LNCaP clone FGC (cell line): ENCODE measurements at places on chromosomes 2 and 18.

- DNase-seq = no peak
These were observed 43.9 kb upstream of the B3GNT2 start for GRCh38 chr2:62152000-62152399.

- no peak for DNase-seq
These were observed 496.4 kb downstream of the TXNL1 start for GRCh38 chr18:56142001-56142400.

DNA sequence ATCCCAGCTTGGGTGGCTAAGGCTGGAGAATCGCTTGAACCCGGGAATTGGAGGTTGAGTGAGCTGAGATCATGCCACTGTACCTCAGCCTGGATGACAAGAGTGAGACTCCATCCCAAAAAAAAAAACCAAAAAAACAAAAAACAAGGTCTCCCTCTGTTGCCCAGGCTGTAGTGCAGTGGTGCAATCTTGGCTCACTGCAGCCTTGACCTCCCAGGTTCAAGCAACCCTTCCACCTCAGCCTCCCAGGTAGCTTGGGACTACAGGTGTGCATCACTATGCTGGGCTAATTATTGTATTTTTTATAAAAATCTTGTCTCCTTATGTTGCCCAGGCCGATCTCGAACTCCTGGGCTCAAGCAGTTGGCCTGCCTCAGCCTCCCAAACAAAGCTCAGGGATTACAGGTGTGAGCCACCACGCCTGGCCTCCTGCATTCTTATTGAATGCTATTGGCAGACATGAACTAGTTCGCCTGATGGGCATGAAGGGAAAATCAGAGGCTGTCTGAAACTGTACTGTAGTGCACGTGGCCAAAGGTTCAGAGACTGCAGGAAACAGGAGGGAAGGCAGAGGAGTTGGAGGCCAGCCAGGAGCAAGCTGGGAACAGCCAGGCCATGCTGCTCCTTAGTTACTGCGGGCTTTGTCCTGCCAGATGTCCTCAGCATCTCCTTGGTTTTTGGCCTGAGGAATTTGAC is 16.0 kb upstream of the ASXL2 start:
- DNase-seq = no peak

DNA sequence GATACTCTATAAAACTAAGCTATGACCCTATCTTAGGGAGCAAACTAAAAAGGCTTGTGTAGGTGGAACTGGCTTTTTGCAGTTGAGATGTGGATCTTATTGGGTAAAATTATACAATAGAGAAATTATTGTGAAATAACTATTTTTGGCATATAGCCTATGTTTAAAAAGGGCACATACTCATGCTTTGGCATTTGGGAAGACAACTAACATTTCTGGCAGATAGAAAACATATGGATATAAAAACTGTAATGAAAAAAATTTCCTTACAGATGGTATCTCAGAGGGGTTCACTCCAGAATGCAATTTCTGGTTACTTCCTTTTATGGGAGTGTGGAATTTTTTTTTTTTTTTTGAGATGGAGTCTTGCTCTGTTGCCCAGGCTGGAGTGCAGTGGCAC is 120.1 kb upstream of the CCDC195 start:
- no peak for DNase-seq

GRCh38 chr2:218031261-218031660 is 28.5 kb upstream of the TNS1 start:
- no peak for DNase-seq

DNA sequence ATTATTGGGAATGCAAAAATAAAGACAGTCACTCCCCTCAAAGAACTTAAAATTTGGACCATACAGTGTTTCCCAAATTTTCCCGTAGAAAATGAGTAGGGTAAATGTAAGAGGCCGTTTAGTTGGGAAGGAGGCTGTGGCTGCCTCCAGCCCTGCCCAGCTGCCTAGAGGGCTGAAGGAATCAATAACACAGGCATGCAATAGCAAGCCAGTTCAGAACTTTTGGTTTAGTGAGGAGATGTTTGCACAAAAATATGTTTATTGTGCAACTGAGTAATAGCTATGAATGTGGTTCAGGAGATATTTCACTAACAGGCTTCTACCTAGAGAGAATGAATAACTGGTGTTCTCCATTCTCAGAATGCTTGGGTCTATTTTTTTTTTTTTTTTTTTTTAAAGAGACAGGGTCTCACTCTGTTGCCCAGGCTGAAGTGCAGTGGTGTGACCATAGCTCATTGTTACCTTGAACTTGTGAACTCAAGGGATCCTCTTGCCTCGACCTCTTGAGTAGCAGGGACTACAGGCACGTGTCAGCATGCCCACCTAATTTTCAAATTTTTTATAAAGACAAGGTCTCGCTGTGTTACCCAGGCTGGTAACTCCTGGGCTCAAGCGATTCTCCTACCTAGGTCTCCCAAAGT is 23.6 kb downstream of the UGP2 start:
- no peak for DNase-seq

- DNase-seq = no peak
These were observed 23.7 kb downstream of the METTL4 start for GRCh38 chr18:2547477-2548087.

- DNase-seq = no peak
These were observed 302.9 kb downstream of the CPS1 start for GRCh38 chr2:210859314-210859713.

GRCh38 chr2:55157474-55157884 is 74.6 kb downstream of the CLHC1 start:
- no peak for DNase-seq
